ENCODE measurements at places on chromosomes 1 and 21.
A peak's percentile ranks its signal among the peaks of the same experiment; 100 is the strongest.

DNA sequence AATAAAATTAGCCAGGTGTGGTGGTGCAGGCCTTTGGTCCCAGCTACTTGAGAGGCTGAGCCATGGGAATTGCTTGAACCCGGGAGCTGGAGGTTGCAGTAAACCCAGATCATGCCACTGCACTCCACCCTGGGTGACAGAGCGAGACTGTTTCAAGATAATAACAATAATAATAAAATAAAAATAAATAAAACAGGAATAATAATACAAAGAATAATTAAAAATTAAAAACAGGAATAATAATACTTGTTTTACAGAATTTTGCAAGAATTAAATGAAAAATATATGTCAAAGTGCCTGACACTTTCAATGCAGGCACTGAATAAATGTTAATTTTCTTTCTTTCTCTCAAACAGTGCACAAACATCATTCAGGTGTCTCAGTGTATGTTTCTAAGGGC, 26.5 kb upstream of the CTH start:
- no peak for DNase-seq

DNA sequence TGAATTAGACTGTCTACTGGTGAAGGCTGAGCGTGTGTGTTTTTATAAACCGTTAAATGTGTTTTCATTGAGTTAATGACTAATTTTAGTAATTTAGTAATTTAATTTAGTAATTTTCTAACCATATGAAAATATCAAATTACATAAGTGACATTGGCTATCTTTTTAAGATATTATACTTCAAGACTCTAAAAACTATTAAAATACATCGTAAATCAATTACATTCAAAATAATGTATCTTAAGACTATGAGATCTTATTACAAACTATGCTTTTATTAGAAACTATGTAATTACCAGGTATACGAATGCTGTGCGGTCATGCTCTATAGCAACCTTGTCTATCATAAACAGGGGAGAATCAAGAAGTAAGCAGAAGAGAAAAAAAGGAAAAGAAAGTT, 21.6 kb downstream of the MAP3K21 start:
- DNase-seq = no peak

- no peak for DNase-seq
Observed at GRCh38 chr1:16144325-16145029, 11.4 kb downstream of the EPHA2 start.

DNA sequence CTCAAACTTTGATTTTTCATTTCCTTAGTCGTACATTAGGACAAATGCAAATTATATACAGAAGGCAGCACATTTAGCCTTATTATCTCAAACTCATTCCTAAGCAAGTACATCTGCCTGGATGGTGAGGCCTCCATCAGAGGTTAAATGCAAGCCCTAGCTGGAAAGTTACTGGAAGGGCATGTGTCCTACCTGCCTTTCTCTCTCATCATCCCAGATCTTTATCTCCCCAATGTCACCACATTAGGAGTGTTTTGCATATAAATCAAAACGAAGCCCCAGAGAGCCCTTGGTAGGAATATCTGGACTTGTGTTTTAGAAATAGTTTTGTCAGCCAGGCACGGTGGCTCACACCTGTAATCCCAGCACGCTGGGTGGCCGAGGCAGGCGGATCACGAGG, 35.0 kb downstream of the APP start:
- no peak for DNase-seq

DNA sequence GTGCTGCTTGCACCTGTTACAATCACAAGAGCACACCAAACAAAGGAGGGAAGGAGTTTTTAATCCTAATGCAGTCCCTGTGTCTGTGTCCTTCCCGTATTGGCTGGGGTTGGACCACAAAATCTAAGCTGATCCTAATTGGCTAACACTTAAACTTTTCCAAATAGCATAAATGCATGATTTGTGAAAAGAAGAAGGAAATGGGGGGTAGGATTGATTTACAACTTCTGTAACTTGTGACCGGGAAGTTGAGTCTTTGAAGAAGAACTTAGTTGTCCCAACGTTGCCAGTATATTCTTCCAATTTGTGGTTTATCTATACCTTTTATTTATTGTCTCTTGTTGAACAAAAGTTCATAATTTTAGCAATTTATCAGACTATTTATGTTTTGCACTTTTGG, 11.8 kb upstream of the IPP start:
- DNase-seq = no peak

DNA sequence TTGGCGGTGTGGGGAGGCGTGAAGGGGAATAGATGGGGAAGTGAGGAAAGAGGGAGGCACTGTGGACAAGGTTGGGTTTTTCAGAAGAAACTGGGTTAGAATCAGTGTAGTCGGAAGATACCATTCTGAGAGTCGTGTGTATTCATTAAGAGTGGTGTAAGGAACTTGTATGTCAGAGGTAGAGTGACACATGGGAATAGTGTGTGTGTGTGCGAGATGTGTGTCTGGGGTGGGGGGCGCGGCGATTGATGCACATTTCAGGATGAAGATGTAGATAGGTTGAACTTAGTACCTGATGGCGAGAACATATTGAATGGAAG, 878 bp downstream of the SMG7 start:
- no peak for DNase-seq

GRCh38 chr1:235073331-235073967, 55.2 kb downstream of the TOMM20 start:
- no peak for DNase-seq

GRCh38 chr1:230429067-230429735, 3.1 kb upstream of the PGBD5 start:
- DNase-seq = no peak

GRCh38 chr1:114286179-114286578, 132.5 kb upstream of the SYT6 start:
- DNase-seq = no peak

GRCh38 chr1:87111659-87112371, 197.4 kb downstream of the HS2ST1 start:
- DNase-seq = no peak

DNA sequence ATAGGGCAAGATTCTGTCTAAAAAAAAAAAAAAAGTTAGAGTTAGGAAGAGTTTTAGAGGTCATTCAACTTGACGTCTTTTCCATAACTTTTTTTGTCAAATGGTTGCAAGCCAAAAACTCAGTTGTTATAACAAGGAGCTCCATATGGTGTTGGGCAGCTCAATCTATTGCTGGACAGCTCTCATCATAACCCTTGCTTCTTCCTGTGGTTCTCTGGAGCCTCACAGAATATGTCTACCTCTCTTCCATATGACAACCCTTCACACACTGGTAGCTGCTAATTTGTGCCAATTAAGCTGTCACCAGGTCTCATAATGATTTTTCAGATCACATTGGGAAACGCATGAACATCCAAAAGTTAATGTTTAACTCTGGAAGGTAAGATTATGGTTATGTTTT, 57.8 kb upstream of the SLC16A1 start:
- no peak for DNase-seq

DNA sequence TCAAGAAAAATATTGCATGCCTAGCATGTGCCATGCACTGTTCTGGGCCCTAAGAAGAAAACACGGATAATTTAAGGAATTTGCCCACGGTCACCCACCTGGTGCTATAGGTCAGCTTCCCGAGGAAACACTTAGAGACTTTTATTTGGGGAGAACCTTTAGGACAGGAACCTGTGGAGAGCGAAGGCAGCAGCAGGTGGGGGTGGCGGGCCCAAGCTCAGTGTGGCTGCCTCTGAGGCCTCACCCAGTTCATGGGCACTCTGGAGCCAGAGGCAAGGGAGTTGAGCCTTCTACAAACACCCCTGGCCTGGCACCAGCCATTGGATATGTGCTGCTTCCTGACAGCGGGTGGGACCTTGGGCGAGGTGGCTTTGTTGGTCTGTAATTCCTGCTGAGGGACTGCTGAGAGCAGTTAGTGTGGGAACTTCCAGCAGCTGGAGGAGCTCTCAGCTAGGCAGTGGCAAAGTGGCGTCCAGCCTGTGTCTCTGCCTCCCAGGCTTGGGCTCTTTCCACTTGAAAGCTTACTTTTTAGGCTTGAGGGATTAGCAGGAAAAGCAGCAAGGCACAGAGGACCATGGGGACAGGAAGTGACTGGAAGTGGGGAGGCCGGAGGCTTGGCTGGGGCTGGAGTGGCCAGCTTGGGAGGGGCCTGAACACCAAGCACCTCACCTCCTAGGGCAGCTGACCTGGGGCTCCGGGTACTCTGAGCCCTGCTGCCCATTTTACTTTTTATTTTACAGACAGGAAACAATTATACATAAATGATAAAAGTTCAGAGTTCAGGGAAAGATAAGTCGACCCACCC, 19.1 kb downstream of the MRPL37 start:
- no peak for DNase-seq

- peak; percentile 8 for DNase-seq
Observed at GRCh38 chr1:178928976-178929375, 58.1 kb upstream of the ANGPTL1 start.

- DNase-seq = no peak
Observed at GRCh38 chr1:27349784-27350662, 8.2 kb downstream of the SYTL1 start.

DNA sequence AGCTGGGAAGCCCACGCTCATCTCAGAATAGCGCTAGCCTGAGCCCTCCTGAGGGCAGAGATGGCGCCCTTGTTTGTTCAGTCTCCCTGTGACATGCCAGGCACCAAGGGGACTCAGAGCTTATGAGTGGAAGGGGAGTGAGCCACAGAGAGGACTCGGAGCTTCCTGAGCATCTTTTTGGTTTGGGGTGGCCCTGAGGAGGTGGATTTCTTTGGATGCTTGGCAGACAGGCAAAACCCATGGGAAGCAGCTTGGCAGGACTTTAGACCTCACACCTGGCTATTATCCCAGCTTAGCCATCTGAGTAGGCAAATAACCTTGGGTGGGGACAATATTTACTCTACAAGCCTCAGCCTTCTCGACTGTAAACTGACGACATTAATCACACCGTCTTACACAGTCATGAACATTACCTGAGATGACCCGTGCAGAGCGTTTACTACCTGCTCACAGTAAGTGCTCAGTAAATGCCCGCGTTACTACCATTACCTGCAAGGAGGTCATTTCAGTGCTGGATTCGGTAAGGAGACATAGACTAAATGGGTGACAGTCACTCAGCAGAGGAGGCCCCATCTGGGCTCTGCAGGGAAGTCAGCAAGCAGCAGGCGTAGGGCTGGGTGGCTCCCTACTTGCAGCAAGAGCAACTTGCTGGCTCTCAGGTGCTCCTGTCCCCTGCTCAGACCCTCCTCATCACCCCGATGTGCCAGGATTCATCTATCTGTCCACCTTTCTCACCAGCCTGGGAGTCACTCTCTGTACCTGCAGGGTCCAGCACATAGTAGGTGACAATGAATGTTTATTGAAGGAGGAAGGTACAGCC, 54.9 kb downstream of the KLHDC7A start:
- no peak for DNase-seq

DNA sequence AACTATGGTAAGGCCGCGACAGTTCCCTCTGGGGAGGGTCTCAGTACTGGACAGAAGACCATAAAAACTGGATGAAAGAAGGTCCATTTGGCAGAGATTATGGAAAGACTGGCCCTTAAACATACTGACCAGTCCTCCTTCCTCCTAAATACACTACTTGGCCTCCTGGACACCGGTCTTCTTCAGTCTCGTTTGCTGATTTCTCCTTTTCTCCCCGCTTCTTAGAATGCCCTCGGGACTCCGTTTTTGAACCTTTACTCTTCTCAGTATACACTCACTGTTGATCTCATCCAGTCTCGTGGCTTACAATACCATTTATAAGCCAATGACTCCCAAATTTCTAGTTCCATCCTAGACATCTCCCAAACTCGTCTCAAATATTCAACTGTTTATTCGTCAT, 694 bp upstream of the MRPL9 start:
- DNase-seq = no peak

GRCh38 chr21:23155281-23155680, 2157.1 kb downstream of the NCAM2 start:
- no peak for DNase-seq

DNA sequence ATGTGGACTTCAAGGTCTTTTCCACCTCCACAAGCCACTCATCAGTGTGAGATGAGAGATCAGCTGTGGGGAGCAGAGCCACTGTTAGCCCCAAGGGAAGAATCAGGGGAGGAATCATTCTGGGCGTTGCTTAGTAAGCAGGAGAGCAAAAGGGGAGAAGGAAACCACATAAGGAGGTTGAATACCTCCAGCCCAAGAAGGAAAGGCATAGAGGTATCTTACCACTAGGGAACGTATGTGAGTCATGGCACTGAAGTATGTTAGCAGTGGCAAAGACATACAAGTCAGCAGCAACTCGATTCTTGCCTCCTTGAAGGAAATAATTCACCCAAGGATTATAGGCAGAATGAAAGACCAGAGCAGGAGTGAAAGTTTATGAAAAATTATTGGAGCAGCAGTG, 31.6 kb upstream of the SLC5A9 start:
- no peak for DNase-seq

DNA sequence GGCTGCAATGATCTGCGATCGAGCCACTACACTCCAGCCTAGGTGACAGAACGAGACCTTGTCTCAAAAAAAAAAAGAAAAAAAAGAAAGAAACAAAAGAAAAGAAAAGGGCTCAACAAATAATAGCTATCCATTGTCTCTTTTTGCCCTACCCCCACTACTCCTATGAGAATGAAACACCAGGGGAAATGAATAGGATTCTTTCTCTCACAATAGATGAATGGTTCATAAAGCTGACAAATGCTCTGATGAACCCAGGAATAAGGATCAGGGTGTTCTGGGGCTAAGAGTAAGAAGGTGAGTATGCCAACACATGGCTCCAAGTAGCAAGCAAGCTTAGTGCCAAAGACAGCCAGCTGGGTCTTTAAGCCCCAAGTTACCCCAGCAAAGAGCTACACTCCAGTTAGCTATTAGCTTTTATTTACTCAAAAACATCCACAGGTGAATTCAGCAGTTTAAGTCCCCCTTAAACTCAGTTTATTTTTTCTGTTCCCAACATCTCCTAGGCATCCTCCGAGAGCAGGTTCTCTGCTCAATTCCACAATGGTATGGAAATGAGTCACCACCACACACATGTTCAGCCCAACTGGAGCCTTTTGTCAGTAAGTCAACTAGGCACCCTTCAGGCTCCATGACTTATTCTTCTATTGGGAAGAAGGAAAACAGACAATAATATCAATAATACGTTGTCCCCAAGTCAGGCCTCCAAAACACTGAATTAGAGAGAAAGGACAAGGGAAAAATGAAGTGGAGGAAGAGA, 4.2 kb downstream of the ADORA3 start:
- no peak for DNase-seq

DNA sequence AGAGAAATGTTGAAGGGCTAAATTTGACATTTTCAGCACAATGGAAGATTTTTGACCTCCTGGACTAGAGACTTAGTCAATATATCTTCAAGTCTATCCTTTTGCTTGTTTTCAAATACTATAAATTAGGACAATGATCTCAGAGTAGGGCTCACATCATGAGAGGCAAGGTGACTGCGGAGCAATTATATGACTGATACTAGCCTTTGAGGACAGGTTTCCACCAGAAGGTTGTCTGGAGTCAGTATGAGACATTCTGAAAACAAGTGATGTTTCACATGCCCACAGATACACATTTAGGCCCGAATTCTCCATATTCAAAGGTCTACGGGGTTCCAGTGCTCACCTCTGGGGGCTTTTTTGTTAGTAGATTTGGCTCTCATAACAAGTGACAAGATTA, 142.3 kb upstream of the SAMSN1 start:
- DNase-seq = no peak

DNA sequence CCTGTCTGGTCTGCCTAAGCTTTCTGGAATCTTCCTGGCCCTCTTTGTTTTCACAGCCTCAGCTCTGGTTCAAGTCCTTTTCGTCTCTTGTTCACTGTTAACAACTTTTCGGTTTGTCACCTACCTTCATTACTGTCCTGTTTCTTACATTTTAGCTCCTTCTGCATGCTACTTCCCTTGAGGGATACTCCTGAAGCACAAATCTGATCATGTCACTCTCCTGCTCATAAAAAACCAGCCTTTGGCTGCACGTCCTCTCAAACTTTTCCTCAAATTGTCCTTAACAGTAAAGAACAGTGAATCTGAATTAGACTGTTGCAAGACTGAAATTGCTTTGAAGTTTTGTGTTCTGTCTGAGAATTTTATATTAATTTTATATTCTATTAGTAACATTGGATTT, 3.3 kb downstream of the RAVER2 start:
- no peak for DNase-seq
